ENCODE measurements at places on chromosomes 2 and 18. TPM values are rescaled to one million over a fixed set of nuclear protein-coding genes. Genes with fewer than 3 reads are reported as not detected.

The CRYGD gene
- total RNA-seq = not detected

The OBSL1 gene
- total RNA-seq = 22.3 TPM

The ST8SIA5 gene
- not detected for total RNA-seq

The HOXD8 gene
- total RNA-seq = 4.8 TPM

The TUBA4B gene
- not detected for total RNA-seq

The CLEC4F gene
- total RNA-seq = not detected

The CFAP221 gene
- not detected for total RNA-seq

The KDM3A gene
- 24.8 TPM for total RNA-seq

The PPIL3 gene
- 32.1 TPM for total RNA-seq

All from A549 treated with GW870086 at 1 μM for 4 hours (cell line).